ENCODE measurements at places on chromosomes 3 and 15.

DNA sequence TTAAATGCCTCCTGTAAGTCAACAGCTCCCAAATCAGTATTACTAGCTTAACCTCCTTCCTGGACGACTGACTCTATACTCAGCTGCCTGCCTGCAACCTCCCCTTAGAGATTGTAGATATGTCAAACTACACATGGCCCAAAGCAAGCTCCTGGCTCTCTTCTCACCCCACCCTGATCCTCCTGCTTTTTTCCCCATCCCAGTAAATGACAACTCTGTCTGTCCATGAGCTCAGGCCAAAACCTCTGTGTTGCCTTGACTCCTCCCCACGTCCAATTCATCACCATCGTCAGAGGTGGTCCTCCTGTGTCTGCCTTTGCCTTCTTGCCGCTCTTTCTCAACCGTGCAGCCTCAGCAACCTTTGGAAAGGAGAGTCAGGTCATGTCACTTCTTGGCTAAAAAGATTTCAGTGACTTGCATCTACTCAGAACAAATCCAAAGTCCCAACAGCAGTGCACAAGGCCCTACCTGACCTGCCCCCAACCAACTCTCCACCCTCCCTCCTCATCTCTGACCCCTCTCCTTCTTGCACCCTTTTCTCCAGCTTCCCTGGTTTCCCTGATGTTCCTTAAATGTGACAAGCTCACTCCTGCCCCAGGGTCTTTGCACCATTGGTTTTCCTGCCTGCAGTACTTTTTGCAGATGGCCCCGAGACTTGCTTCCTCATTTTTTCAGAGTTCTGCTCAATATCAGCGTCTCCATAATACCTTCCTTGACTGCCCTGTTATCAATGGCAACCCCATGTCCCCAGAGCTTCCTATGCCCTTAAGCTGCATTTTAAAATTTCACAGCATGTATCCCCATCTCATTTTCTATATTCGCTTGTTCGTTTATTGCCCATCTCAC, 52.8 kb downstream of the LSM3 start:
- DNase-seq, result no peak

DNA sequence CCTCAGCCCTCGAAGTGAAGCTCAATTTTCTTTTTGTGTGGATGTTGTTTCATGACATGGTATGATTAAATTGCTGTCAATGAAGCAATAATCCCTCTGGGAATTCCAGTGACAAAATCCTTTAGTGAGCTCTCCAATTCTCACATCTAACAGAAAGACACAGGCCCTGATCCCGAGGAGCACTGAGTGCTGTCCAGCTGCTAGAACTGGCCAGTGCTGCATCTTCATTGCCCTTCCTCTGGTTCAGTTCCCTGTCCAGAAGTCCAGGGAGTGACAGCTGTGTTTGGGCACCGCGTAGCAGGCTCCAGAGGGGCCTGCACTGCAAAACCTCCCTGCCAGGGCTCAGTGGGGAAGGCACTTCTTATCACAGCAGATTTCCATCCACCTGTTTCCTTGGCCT, 516.8 kb upstream of the ATP11B start:
- no peak for DNase-seq

DNA sequence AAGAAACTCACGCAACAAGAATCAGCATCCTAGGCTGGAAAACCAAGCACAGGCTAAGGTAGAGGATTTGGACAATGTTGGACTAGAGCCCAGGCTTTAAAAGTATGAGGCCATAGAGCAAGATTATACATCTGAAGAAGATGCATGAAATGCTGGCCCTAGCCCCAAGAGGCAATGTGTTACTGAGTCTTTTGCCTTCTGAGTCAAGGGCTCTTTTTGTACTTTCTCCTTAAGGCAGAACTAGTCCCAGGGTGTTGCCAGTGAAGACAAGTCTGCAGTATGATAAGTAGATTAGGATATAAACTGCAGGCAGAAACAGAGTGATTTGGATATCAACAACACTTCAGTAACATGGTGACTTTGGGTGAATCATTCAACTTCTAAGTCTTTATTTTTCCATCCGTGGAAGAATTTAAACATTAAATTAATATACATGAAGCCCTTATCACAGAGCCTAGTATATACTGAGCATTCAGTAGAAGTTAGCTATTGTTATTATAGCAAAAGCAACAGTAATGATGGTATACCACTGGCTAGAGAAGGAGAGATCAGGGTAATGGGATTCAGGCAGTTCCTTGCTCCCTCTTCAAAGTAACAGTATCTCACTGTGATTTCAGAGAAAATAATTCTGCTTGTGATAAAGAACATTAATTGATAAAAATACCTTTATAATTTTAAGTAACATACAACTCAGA, 99.9 kb upstream of the MLF1 start:
- DNase-seq, result no peak

- DNase-seq, result no peak
Observed at GRCh38 chr3:140699516-140700231, 21.8 kb downstream of the TRIM42 start.

- no peak for DNase-seq
Observed at GRCh38 chr3:55620351-55621025, 133.4 kb upstream of the WNT5A start.

DNA sequence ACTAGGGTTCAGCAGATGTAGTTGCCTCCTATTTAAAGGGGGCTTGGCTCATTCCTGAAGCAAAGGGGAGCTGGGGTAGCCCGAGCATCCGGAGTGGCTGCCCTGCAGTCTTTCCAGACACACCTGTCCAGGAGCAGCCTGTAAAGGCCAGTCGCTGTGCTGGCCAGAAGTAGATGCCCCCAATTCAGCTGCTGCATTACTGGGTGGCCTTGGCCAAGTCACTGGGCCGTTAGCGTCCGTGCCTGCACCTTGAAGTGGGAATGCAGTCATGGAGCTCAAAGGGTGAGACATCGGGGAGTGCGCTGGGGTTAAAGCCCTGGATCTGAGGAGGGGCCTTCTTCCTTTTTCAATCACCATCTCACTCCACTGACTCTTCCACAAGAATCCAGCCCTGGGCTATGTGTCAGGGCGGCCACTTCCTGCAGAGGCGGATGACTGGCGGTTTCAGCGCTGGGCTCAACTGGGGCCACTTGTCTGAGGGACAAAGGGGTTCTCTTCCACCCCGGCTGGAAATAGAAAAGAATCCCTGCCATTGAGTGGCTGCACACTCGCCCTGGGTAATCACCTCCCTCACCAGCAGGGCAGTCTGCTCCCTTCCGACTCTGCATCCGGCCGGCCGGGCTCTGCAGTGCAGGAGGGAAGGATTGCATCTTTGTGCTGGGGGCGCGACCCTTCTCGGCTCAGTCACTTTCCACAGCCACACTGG, 11.8 kb downstream of the ALDH1A3 start:
- DNase-seq, result no peak

DNA sequence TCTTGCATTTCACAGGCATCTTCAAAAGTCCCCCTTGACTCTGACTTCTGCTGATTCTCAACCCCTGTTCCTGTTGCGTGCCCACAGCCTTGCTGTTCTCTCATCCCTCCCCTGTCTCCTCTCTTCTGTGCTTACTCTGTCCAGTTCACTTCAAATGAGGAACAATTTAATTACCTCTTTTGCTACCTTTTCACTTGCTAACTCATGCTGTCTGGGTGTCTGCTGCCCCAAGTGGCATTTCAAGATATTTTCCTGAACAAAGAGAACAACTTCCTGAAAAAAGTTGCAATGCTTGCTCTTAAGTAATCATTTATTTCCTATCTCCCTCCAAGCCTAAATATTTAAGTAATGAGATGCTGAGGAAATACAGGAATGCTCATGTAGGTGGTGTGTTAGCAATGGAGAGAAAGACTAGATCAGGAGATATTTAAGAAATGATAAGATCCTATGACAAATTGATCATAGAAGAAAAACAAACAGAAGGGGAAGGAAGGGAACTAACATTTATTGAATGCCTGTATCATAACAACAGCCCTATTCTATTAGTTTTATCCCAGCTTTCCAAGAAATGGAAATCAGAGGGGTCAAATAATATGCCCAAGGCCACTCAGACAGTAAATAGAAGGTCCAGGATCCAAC, 42.2 kb downstream of the SV2B start:
- DNase-seq, result peak; percentile 15

DNA sequence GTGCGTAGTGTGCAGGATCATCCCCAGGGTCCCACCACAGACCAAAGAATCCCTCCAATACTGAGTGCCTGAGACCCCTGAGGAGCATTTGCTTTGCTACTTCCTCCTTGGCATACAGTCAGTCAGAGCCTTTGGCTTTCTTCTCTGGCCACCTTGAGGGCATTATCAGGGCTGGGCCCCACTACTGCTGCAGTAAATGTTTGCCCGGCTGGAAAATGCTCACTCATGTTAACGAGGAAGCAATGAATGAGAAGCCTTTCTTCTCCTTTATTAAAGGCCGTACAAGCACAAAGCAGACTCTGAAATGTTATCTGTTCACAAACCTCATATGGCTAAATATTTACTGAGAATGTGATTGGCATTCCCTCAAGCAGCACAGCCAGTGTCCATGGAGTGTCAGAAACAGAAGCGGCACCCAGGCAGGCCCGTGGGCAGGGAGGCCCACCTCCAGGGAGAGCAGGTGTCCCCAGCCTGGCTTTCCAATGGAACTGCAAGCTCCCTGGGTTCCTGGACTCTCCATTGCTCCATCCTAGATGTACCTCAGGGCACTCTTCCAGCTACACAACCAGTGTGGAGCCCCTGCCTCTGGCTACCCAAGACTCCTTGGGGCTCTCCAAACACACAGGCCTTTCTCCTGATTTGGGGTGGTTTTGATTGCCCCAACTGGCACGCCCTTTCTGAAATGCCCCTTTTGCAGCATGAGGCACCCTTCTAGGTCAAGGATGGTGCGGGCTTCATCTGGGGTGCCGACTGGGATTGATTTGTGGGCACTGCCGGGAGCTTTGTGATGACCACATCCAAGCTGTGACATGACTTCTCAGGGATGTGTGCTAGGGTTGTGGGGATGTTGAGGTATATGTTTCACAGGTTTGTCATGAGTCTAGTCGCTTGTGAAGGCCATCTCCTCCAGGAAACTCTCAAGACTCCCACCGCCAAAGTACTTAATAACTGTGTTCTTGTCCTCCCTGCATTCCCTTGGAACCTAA, 195.6 kb downstream of the FAM43A start:
- peak; percentile 66 for DNase-seq

GRCh38 chr15:62950462-62950931, 92.0 kb upstream of the TPM1 start:
- DNase-seq, result peak; percentile 64

DNA sequence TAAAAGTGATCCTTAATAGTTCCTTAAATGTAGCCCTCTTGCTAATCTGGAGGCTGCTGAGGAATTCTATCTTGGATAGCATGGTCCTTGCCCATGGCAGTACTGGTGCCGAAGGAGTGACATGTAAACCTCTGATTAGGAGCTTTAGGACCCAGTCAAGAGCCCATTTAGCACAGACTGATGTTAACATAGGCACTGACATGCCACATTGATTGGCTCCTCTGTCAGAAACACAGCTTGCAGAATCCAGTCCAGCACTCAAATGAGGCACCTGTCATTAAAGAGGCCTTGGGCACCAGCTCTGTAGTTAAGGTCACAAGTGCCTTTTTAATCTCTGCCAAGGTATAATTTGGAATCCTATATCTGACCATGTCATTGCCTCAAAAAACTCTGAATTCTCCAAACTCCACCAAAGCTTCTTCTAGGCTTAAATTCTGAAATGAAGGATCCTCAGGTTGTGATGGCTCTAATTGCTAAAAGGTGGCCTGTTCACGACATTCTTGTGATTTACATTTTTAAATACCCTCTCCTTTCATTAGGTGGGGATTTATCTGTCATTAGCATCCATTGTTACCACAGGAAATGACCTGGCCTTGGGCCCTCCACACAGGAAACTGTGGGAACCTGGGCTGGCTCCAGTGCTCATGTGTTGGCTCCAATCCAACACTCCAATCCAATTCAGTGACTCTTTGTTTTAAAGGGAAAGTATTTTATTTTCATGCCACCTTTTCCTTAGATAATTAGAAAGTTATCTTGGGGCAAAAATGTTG, 57.3 kb upstream of the RNF7 start:
- DNase-seq, result peak; percentile 31

DNA sequence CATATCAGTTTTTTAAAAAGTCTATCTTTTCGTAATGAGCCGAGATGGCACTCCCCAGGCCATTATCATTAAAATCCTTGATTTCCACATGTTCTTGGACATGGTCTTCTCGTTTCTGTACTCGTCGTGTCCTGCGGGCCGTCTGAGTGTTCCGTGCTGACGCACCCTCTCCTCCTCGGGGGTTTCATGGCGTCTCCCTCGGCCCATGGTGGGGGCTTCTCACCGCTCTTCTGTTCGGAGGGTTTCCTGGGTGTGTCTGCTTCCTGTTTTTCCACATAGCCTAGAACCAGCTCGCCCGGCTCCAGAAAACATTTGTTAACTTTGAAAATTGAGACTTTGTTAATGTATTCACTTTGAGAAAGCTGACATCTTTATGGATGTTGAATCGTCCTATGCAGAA, 92.7 kb downstream of the VGLL4 start:
- no peak for DNase-seq

- no peak for DNase-seq
Observed at GRCh38 chr3:158169091-158169491, 59.2 kb downstream of the RSRC1 start.

DNA sequence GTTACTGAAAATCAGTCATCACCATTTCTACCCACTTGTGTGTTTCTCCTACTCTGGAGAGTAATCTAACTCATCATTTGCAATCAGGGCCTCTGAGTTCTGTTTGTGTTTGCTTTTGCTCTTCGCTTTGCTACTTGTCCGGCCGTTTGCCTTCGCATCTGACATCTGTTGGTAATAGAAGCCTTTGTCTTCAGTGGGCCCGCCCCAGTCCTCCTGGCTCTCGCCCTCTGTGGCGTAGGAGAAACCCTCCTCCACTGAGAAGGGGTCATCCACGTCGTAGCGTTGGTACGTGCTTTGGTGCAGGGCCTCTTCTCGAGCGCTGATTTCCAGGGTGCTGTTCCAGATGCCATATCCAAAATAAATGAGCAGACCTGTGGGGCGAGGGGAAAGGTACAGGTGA, 48.3 kb downstream of the CLDN11 start:
- no peak for DNase-seq

DNA sequence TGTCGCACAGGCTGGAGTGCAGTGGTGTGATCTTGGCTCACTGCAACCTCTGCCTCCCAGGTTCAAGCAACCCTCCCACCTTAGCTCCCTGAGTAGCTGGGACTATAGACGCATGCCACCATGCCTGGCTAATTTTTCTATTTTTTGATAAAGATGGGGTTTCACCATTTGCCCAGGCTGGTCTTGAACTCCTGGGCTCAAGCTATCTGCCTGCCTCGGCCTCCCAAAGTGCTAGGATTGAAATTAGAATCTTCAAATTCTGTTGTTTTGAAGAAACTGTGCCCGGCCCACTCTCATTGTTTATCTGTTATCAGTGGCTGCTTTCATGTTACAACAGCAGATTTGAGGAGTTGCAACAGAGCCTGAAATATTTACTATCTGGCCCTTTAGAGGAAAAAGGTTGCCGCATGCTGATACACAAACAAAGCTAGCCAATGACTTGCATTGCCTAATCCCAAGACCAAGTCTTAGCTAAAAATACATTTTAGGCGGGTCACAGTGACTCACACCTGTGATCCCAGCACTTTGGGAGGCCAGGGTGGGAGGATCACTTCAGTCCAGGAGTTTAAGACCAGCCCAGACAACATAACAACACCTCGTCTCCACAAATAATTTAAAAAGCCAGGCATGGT, 43.2 kb upstream of the PPP4R2 start:
- no peak for DNase-seq
